Left colon (tissue), 2 donors: ENCODE measurements at places on chromosomes 16 and 17. TPM values are rescaled to one million over a fixed set of nuclear protein-coding genes. Genes with fewer than 3 reads are reported as not detected.
A peak's percentile ranks its signal among the peaks of the same experiment; 100 is the strongest.

SALL1 gene
- 1.6 TPM for total RNA-seq

CD300E gene
- not detected for total RNA-seq

SPNS2 gene
- total RNA-seq: 13.5 TPM

DNA sequence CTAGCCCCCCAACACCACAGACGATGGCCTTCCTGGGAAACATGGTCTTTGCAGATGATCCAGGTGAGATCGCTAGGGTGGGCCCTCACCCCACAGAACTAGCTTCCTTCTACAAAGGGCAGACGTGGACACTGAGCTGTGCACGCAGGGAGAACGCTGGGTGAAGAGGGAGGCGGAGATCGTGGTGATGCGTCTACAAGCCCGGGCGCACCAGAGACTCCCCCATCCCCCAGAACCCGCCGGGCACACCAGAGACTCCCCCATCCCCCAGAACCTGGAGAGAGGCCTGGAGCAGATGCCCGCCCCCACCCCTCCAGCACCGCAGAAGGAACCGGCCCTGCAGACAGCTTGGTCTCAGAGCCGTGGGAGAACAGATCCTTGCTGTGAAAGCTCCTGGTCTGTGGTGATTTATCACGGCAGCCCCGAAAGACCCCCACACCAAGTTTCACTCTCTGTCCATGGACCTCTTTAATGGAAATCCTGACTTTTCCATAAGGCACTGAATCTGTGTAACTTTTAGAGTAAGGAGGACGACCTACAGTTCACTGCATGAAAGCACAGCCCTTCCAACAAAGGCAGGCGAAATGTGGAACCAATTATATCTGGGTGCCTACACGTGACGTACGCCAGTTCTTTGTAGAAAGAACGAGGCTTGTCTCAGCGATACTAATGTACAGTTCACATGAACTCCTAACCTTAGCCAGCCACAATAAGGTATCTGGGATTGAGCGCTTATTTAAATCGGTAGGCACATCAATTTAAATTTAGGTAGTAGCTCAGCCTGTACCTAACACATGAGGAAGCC lies 88.5 kb downstream of the ANKRD11 start:
- DNase-seq: no peak

GRCh38 chr17:41822216-41823140 lies 9.7 kb downstream of the FKBP10 start:
- DNase-seq: no peak

GRCh38 chr17:46011711-46012505 lies 12.9 kb downstream of the STH start:
- no peak for DNase-seq

- no peak for DNase-seq
These were observed 495 bp upstream of the CMTR2 start for GRCh38 chr16:71289732-71290062.

GRCh38 chr16:80260906-80261311 lies 279.9 kb upstream of the DYNLRB2 start:
- DNase-seq: peak; percentile 53

- no peak for DNase-seq
These were observed 107.3 kb downstream of the SDK2 start for GRCh38 chr17:73536700-73537605.

DNA sequence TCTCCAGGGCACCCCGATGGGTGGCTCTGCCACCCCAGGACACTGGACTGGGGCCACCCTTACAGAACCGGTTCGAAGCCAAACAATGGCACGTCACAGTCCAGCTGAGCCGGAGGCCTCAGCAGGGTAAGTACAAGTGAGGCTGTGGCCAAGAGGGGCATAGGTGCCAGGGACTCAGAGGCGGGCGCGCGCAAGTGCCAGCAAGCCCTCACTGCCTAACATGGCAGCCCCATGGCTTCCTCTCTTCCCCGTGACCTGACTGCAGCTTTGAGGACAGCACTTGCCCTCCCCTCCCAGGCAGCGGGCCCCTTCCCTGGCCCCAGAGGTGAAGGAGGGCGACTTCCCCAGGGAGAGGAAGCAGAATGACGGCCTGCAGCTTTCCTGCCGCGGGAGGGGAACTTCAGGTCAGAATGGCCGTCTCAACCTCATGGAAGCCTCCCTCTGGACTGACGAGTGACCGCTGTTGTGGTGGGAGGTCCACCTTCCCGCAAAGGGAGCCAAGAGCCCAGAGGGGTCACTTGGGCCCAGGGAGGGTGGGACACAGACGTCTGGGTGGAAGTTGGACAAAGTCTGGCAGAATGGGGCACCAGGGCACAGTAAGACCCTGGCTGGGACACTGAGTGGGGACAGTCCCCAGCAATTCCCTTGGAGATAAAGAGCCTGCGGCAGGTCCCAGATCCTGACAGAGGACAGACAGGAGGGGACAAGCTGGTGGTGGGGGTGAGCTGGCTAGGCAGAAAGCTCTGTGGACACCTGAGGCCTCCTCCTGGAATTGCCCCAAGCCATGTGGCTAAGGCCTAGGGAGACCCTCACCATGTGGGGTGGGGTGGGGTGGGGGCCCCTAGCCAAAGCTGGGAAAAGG lies 52.1 kb upstream of the TOB1 start:
- DNase-seq: no peak

DNA sequence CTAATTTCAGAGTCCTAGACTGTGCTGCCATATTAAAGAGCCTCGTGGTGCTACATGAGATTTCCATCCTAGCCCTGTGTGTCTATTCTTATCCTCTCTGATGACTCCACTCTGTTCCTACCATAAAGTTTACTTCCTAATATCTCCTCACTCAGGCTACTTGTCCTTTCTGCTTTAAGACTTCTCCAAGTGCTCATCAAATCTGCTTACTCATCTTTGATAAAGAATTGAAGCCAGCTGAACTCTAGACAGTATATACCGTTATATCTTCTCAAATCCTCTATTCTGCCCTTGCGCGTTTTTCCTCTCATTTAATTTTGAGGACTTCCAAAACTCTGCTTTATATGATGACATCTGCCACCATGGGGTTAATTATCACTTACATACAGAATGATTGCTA lies 539.5 kb downstream of the HAPSTR1 start:
- DNase-seq: no peak

GRCh38 chr17:70080541-70081347 lies 5.7 kb downstream of the KCNJ16 start:
- no peak for DNase-seq
